ENCODE measurements at places on chromosomes 12 and 14.
A peak's percentile ranks its signal among the peaks of the same experiment; 100 is the strongest.

GRCh38 chr14:35331605-35332516 lies 39.7 kb downstream of the PSMA6 start:
- DNase-seq = peak; percentile 90

GRCh38 chr12:93712200-93712599 lies 35.0 kb downstream of the CRADD start:
- DNase-seq = no peak

DNA sequence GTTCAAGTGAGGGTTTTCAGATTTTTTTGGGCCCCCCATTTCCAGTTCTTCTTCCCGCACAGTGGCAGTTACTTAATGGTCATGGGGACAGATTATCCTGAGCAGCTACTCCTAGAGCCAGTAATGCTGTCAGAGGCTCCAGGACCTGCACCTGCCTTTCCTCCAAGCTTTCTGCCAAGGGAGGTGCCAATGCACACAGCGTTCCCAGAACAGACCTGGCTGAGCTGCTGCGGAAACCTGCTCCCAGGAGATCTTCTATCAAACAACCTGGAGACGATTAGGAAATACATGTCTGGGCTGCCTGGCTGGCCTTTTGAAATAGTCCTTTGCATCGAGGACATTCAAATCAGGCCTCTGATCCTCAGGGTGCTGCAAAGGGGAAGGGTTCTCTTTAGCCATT lies 120.9 kb downstream of the SLC8A3 start:
- DNase-seq = no peak

- peak; percentile 41 for DNase-seq
These were observed 124.6 kb upstream of the E2F7 start for GRCh38 chr12:77189901-77190416.

- no peak for DNase-seq
These were observed 52.5 kb upstream of the RBM19 start for GRCh38 chr12:114018669-114019068.

GRCh38 chr14:75615200-75615599 lies 36.8 kb downstream of the FLVCR2 start:
- peak; percentile 56 for DNase-seq

DNA sequence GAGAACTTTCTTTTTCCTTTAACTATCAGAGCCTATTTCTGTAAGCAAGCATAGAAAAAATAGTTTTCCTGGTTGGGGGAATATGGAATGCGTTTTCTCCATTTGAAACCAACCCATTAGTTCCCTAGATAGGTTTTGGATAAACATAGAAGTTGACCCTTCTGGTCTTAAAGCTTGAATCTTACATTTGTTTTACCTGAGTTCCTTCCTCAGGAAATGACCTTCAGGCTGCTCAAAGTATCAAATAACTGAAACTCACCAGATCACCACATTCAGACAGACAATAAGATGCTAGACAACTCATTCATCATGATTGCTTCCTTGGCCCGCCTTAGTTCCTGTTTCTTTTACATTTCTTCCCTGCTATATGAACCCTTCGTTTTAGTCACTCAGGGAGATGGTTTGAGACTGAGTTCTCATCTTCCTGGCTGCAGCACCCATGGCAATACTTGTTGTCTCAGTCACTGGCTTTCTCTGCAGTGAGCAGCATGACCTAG lies 52.2 kb downstream of the LRP6 start:
- DNase-seq = no peak

DNA sequence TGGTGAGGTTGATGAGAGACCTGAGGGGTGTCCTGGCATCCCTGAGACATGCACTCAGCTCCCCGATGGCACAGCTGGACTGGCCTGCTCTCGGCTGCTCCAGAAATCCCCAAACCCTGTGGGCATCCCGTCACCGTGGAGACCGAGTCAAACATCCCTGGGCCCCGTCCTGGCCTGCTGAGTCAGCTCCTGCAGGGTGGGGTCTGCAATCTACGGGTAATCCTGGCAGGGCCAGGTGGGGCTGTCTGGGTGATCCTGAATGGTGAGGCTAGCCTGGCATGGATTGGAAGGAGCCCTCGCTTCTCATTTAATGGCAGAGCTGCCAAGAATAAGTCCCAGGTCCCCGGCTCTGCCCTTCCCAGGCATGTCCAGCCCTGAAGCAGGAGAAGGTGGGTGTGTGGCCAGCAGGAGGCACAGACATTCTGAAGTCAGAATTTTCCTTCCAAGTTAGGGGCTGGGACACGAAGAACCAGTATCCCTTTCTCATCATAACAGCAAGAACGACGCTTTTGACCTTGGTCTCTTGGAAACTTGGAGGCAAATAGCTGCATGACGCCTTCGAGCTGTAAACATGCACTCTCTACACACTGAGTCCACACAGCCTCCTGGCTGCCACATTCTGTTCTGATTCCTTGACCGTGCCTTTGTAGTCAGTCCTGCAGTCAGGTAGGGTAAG lies 17.7 kb upstream of the SERPINA4 start:
- peak; percentile 92 for DNase-seq

DNA sequence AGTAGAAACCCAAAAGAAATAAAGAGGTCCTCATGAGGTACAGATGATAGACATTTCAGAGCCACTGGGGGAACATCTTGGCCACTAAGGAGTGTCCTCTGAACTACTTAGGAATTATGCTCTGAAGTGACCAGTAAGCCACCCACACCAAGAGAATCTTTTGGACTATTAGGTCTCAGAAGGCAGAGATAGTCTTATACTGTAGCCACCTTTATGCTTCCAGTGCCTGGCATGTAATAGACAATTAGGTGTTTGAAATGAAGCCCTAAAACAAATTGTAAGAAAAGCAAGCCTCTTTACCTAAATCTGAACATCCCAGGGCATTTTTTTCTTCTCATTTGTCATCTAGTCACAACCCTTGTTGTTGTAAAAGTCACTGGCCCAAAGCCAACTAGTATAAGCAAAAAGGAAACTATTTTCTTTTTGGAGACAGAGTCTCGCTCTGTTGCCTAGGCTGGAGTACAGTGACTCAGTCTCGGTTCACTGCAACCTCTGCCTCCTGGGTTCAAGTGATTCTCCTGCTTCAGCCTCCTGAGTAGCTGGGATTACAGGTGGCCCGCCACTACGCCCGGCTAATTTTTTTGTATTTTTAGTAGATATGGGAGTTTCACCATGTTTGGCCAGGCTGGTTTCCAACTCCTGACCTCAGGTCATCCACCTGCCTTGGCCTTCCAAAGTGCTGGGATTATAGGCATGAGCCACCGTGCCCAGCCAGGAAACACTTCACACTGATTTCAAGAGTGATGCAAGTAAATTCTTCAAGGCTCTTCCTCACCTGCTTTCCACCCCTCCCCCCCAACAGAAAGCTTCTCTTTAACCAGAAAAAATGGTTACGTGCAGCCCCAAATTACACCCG lies 11.1 kb downstream of the PLEKHA5 start:
- DNase-seq = no peak

GRCh38 chr14:95408731-95409476 lies 89.2 kb upstream of the CLMN start:
- DNase-seq = no peak

- DNase-seq = no peak
These were observed 872 bp downstream of the FAM177A1 start for GRCh38 chr14:35046751-35047536.

GRCh38 chr12:15563663-15564062 lies 225.5 kb downstream of the EPS8 start:
- DNase-seq = no peak

- no peak for DNase-seq
These were observed 43.5 kb downstream of the LMO3 start for GRCh38 chr12:16562435-16562834.

GRCh38 chr14:32010604-32011125 lies 66.4 kb upstream of the ARHGAP5 start:
- peak; percentile 90 for DNase-seq

DNA sequence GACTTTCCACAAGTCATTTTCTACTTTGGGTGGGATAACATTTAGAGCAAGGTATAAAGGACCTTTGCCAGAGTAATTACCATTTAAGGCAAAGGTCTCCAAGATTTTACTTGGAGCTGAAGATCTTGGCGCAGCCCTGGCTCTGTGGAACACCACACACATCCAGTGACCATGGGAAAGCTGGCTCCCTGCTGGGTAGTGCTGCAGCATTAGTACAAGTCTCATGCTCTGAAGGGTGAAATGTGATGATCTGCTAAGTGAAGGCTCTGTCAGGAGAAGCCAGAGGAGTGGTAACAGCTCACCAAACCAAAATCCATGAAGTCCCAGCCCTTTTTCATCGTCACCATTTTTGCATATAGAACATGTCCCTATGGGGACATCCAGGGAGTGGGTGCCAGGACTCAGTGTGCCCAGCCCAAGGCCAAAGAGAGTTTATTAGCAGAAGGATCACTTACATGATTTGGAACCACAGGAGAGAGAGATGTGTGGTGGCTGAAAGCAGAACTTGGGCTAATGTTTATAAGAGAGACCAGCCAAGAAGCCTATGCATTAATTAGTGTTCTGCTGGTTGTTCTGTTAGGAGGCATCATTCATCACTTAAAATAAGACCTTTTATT lies 110.7 kb downstream of the SLC38A6 start:
- DNase-seq = no peak

DNA sequence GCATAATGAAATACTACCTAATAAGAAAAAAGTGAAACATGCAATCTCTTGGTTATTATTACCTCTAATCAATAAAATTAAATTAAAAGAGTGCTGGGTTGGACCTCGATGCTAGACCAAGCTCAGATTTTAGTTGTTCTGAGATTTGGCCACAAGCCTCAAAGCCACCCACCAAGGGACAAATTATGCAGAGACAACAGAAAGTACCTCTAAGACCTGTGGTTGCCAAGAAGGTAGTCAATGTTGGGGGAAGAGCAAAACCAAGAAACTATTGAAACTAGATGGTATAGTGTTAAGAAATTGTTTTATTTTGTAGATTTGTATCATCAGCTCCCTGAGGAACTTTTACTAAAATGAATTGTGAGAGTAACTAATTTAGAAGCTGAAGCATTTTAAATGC lies 43.8 kb upstream of the ARID2 start:
- DNase-seq = no peak

DNA sequence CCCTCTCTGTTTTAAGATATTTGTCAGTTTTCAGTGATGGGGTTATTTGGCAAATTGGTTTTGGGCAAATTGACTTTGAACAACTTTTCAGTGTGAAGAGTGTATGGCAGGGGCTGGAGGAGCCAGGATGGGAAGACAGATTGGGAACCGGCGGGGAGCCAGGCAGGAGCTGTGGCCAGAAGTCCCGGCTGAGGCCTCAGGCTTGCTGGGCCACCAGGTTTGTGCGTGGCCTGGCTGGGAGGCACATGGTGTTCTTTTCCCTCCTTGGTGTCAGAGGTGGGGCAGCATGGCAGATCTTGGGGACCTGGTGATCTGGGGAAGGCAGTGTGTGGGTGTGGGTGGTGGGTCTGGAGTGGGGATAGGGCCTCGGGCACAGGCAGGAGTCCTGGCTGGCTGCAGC lies 61.1 kb downstream of the SLC25A47 start:
- no peak for DNase-seq

- no peak for DNase-seq
These were observed 18.6 kb upstream of the PLEKHG3 start for GRCh38 chr14:64685371-64686281.

DNA sequence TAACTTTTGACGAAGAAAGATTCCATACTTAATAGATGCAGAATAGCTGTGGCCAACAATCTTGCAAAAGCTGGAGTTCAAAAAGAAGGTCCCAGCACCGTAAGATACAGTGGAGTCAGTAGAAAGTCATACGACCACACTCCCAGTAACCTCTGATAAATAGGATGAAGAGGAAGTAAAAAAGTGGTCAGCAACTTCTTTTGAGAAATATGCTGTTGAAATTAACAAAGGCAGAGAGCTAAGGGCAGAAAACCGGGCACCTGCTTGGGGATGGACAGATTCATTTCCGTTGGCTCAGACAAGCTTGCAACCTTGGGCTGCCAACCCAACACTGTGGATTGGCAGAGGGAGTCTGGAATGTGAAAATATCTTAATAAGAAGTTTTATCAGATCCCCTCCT lies 40.0 kb downstream of the BTG1 start:
- no peak for DNase-seq

GRCh38 chr12:19671695-19672094 lies 232.4 kb downstream of the AEBP2 start:
- DNase-seq = no peak

GRCh38 chr12:57126061-57126460 lies 2.2 kb upstream of the LRP1 start:
- no peak for DNase-seq

DNA sequence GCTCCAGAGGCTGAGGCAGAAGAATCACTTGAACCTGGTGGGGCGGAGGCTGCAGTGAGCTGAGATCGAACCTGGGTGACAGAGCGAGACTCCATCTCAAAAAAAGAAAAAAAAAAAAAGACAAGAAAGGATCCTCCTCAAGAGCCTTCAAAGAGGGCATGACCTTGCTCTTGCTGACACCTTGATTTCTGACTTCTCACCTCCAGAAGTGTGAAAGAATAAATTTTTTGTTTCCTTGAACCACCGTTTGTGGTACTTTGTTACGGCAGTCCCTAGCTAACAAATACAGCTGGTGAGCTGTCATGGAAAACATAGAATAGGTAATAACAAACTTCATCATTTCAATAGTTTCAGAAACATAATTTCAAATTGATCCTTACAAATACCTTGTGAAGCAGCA lies 1.9 kb upstream of the ACTR10 start:
- DNase-seq = no peak

DNA sequence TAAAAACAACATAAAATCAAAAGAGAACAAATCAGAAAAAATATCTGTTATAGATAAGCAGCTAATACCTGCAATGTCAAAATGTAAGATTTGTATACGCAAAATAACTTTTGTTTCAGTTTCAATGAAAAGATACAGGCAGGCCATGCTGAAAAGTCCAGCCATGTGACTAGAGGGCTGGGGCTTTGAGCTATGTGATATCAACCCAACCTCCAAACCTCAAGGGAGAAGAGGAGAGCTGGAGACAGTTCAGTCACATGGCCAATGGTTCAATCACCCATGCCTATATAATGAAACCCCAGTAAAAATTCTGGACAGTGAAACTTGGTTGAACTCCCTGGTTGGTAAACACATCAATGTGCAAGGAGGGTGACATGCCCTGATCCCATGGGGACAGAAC lies 5.3 kb downstream of the COX16 start:
- DNase-seq = no peak

- DNase-seq = peak; percentile 17
These were observed at the start of gene KIF5A for GRCh38 chr12:57549909-57550640. Gene KIF5A (plus strand): TSS chr12:57550044. CDS start chr12:57550272, 228 bp downstream.

DNA sequence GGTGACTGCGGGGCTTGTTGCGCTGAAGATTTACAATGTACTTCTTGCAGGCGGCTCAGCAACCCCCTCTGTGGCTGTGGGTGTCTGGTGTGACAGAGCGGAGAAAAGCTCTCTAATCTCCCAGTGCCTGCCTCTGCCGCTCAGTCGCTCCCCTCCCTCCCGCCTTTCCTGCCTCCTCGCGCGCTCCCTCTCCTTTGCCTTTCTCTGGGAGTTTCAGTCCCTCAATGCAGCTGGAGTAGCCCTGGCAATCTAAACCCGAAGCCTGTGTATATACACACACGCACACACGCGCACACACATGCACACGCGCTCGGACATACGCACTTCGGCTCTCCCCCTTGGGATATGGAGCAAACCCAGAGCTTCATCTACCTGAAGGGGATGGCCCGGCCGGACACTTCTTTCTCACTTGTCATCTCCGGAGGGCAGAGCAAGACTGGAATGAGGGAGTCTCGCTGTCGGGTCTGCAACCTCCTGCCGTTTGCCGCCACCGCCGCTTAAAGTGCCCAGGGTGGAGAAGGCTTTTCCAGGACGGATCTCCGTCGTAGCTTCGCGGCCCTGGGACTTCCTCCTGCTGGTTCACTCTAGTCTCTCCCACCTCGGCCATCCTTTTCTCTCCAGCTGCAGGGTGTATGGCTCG lies 599 bp upstream of the TRHDE start:
- DNase-seq = peak; percentile 32

Data from trophoblast cell (in vitro differentiated cells and primary cell).